Fibroblast of skin of abdomen (primary cell): ENCODE measurements at places on chromosomes 13 and 19.

GRCh38 chr19:35806597-35806996 lies 6.0 kb downstream of the PRODH2 start:
- DNase-seq = no peak

DNA sequence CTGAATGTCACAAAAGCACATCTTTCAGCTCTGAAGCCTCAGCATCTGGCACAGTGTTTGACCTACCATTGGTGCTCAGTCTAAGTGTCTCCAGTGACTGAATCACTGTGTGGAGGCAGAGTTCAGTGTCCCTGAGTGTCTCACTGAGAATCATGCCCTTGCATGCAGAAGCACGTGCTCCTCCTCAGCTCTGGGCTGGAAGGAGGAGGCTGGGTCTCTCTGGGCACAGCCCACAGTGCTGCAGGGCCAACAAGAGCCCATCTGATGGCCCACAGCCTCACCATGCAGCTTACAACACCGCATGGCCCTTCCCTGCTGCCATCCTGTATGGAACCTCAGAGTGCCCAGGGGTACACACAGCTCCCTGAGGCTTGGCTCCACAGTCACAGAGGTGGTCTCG lies 86.1 kb downstream of the TEX26 start:
- no peak for DNase-seq

GRCh38 chr19:1853295-1854038 lies 5.2 kb upstream of the REXO1 start:
- DNase-seq = peak; percentile 74

- DNase-seq = no peak
These were observed 184.7 kb downstream of the COG6 start for GRCh38 chr13:39840201-39840600.

- DNase-seq = no peak
These were observed 90.2 kb downstream of the GPC6 start for GRCh38 chr13:93316841-93317240.

GRCh38 chr13:21011378-21011777 lies 50.0 kb downstream of the LATS2 start:
- peak; percentile 66 for DNase-seq

- DNase-seq = no peak
These were observed 109.5 kb downstream of the DNAJC15 start for GRCh38 chr13:43132911-43133310.

DNA sequence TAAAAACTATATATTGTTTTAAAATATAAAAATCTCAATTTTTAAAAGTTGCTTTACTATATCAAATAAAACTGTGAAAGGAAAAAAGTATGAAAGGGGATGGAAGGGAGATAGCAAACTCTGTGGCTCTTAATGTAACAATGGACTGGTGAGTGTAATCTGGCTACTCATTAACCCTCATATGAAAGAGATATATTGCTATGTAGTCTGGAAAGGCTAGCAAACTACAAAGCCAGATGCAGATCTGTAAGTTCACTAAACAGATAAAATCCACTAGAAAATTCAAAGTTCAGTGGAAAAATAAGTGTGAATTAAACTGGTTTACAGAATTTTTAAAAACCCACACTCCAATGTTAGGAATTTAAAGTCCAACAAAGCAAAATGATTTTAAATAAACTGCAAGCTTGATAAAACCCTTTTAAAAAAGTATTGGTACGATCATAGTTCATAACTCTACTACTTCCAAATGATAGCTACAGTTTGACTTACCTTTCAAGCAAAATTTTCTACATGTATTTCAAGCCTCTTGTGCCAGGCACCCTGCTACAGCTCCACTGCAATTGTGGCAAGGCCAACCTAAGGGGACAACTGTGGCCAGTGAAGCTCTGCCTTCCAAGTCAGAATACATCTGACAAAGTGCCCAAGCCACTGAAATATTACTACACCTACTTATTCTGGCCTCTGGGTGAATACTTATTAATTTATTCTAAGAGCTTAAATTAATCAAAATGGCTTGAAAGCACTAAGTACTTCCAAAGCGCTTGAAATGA lies 647 bp upstream of the ELF1 start:
- DNase-seq = no peak

DNA sequence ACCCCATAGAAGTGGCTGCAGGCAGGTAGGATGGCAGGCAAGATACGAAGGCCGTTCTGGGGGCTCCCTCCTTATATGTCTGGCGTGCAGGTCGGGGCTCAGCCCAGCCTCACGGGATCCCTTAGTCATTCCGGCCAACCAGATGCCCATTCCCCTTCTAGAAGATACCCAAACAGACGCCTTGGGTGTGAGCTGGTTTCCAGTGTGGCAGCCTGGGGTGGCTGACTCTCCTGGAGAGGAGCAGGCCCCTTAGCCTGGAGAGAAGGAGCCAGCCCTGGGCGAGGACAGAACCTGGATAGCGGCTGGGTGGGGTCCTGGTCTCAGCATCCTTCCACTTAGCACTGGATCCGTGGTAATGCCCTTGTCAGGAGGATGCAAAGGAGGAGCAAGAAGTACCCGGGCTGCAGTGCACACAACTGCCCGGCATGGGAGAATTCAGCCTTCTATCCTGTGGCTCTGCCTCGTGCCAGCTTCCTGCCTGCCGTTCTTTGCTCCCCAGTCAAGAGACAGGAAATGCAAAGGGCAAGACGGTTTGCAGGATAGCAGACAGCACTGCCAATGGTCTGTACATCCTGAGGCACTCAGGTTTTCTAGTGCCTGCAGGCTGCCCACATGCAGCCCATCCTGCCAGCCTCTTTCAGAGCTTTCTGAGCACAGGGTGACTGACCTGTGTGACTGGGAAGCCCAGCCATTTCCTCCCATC lies 56.7 kb upstream of the WASF3 start:
- DNase-seq = no peak

DNA sequence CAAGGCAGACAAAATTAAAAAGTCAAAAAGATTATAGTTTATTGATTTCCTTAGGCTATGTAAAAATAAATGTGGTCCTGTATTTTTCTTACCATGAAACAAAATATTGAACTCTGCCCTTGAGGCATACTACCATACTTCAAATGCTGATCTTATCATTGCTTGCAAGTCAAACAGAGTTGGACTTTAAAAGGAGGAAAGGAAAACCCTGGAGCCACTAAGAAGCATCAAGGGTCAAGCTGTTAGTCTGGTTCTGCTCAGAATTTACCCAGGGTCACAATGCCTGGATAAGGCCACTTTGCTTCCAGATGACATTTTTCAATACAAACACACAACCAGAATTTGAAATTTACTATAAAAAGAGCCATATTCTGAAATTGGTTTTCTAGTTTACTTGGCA lies 2.2 kb upstream of the FREM2 start:
- no peak for DNase-seq

GRCh38 chr19:32542477-32543108 lies 38.4 kb upstream of the PDCD5 start:
- DNase-seq = no peak

- DNase-seq = peak; percentile 60
These were observed 264.0 kb downstream of the KLF12 start for GRCh38 chr13:73870036-73870741.

DNA sequence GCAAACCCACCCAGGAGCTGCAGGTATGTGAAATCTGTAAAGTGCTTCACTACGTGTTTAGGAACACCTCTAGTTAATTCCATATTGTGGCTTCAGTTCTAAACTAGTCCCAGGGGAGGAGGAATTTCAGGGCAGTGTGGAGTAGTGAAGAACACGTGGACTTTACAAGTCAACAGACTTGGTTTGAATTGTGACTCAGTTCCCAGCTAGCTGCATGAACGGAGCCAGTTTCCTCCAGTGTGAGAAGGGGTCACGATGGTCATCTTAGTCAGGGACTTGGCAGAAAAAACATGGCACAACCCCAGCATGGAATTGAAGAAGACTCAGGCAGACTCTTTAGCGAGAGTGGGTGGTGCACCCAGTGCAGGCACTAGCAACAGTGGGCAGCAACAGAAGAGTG lies 175.7 kb upstream of the UBL3 start:
- no peak for DNase-seq

DNA sequence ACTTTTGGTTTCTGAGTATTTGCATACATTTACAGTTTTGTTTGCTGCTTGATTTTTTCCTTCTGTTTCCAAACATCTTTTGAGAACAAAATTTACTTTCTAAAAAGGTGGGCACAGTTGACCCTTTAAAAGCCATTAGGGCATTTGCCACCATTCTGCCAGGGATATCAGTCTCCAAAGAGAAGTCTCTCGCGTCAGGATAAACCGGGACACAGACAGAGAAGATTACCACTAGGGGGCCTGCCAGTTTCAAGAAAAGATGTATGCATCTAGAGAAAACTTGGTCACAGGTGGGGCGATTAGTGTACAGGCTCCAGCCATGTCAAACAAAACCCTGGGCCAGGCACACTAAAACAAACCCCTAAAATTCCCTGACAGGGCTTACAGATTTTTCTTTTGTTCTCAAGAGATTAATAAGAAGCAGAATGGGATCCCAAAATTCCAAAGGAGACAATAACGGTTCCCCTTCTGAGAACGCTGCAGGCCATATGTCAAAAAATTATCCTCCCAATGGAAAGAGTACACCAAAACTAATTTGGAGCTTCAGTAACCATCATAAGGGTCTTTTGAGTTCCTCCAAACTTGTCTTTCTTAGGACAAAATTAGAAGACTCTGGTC lies 10.7 kb upstream of the PABPC3 start:
- peak; percentile 22 for DNase-seq

- peak; percentile 17 for DNase-seq
These were observed 42.5 kb downstream of the EDNRB start for GRCh38 chr13:77876176-77876575.

GRCh38 chr13:73242515-73243015 lies 183.8 kb downstream of the KLF5 start:
- DNase-seq = no peak

DNA sequence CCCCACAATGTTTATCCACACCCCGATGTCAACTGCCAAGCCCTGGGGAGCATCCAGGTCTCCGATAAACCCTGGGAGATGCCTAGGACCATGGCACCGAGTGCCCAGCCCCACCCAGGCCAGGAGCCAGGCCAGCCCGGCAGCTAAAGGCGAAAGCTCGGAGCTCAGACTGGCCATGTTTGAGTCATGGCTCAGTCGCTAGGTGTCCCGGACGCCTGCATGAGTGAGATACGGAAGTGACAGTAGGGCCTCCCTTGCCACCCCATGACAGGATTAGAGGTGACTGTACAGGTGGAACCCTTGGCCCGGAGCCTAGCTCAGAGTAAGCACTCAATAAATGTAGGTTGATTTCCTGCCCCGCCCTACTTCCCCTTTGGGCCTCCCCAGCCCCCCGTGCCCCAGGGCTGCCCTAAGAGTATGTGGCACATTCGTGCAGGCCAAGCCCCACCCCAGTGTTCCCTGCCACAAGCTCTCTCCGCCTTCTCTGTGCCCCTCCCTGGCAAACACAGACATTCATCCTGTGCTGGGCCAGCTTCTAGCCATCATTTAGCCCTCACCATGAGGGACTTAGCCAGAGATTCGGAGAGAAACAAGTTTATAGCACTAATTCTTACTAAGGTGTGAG lies 5.8 kb upstream of the TPM4 start:
- no peak for DNase-seq

DNA sequence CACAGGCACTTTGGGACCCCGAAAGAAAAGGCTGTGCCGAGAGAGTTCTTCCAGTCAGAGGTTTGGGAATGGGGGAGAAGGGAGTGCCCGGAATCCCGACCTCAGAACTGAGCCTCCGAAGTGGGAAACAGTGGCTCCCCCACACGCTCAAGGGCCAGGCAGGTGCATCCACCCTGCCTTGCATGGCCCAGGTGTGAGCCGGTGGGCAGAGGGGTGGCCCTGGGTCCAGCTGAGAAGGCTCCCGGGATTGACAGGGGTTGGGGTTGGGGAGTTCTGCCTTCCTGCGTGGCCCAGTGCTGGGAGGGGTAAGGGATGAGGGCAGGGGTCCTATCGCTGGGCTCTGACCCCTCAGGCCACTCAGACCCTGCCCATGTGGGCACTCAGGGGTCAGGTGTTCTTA lies 163.5 kb upstream of the TUBA3C start:
- DNase-seq = no peak

- no peak for DNase-seq
These were observed 12.6 kb upstream of the CSNK1A1L start for GRCh38 chr13:37118016-37118415.

DNA sequence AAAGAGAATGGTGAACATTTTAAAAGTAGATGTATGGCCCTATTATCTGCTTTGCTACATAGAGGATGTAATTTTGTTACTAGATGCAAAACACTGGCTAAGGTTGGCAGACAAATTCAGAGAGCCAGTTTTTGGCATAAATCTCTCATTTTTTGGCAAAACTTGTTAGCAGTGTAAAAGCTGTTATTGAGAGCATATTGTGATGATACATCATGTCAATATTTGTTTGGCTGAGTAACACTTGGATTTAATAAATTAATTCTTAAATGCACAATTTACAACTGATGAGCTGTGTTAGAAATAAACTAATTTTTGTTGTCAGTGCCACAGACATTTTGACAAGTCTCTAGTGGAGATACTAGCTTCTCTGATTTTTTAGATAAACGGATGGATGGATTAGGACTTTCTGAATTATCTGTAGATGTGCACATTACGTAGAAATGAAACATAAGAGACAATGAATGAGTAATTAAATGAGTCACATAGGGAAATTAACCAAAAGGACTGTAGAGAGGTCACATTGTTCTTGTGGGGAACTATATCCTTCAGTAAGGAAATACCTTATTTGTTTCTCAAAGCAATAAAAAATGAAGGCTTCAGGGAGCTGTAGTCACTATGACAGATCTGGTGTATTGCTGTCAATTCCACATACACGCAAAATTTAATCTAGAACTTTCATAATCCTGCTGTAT lies 17.4 kb downstream of the UFM1 start:
- DNase-seq = peak; percentile 58

GRCh38 chr19:8254286-8255001 lies 45.3 kb downstream of the CERS4 start:
- no peak for DNase-seq
